ENCODE measurements at places on chromosomes 16 and 17. TPM values are rescaled to one million over a fixed set of nuclear protein-coding genes. Genes with fewer than 3 reads are reported as not detected.
A peak's percentile ranks its signal among the peaks of the same experiment; 100 is the strongest.

GRCh38 chr16:79202977-79203376 lies 397.6 kb downstream of the MAF start:
- DNase-seq: no peak

GRCh38 chr16:27315333-27316037 lies 1.7 kb downstream of the IL4R start:
- DNase-seq: peak; percentile 81

DNA sequence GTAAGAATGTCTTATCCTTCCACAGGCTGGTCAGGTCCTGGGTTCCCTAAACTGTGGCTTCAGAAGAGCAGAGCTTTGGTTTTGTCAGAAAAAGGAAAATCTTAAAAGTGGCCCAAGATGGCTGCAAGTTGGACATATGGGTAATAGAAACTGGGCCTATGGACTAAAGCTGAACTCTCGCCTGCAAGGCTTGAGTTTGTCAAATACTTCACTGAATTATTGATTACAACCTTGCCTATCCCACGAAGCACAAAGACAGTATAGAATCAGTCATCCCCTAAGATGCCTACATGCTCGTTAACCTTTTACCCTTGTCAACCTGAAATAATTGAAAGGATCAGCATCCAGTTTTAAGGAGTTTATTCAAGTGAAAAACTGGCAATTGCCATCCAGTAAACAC lies 20.7 kb downstream of the RNF112 start:
- no peak for DNase-seq

WNK4 gene
- 5.7 TPM for total RNA-seq

CDH11 gene
- 4.2 TPM for total RNA-seq

DNA sequence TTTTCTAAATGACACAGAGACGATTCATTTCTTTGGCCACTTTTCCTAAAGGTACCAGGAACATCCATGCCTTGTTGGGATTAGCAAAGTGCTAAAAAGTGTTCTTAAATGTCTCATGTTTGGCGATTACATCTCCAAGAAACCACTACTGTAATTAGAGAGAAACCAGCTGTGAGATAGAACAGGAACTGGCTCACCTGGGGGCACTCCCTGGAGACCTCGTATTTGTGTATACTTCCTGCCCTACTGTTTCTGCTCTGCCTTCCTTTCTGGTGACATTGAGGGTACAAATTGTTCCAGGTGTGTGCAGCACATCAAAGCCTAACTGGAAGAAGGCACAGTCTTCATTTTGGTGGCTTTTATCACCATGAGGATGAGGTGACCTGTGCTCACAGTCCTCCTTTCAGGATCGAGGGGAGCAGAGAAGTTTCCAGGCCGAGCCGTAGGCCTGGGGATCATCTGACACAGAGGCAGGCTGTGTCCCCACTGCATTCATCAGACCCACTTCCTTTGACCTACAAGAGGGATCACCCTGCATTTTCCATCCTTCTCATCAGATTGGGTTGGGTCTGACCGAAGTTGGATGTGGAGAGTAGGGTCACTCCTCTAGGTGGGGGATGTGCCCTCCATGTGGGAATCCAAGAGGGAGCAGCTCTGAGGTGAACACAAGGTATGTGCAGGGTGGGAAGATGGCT lies 23.7 kb downstream of the CCL4 start:
- no peak for DNase-seq

- DNase-seq: no peak
Measured at GRCh38 chr16:88653101-88653500, 2.2 kb upstream of the CYBA start.

PRSS21 gene
- total RNA-seq: not detected

- DNase-seq: no peak
Measured at GRCh38 chr17:57945996-57946797, 9.0 kb downstream of the CUEDC1 start.

GCSH gene
- total RNA-seq: 33.0 TPM

GRCh38 chr17:29041091-29041490 lies 1.9 kb upstream of the PIPOX start:
- DNase-seq: no peak

All from HT1080 (cell line).